ENCODE measurements at places on chromosomes 16 and 17.

- no peak for DNase-seq
These were observed 58.9 kb downstream of the RAP1GAP2 start for GRCh38 chr17:2855063-2855600.

GRCh38 chr17:63881935-63882601, at the start of gene GH2:
GH2 (minus strand) TSS chr17:63881944; CDS start chr17:63881801, 143 bp downstream.
- no peak for DNase-seq

DNA sequence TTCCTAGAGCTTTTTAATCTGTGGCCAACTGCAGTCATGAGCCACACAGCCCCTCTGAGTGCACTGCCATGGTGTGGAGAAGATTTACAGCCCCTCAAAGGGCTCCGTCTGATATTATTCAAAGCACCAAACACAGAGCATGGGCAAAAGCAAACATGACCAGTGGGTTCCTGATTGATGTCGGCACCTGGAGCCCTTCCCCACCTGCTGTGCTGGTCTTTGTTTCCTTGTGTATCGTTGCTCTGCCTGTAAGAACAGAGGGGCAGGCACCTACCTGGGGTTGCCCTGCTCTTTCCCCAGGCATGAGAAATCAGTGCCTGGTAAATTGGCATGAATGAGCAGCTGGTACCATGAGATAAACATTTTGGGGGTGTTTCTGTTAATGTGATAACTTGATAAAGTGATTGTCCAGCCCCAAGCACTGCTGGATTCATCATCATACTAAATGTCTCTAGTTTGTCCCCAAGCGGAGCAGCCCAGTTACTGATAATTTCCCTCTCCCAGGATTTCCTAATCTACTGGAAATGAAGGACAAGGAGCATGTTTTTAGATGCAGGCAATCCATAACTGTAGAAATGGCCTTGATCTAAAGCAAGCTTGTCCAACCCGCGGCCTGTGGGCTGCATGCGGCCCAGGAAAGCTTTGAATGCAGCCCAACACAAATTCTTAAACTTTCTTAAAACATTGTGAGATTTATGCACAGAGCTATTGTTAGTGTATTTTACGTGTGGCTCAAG, 5.0 kb upstream of the SPIRE2 start:
- no peak for DNase-seq

GRCh38 chr16:87602001-87602775, at the start of gene JPH3:
JPH3 (plus strand) TSS chr16:87602508; CDS start chr16:87603147, 639 bp downstream.
- no peak for DNase-seq

- no peak for DNase-seq
These were observed 36.5 kb downstream of the TRARG1 start for GRCh38 chr17:1315891-1316403.

GRCh38 chr17:66491213-66491612, 188.8 kb downstream of the PRKCA start:
- no peak for DNase-seq

- no peak for DNase-seq
These were observed 33.1 kb downstream of the NAGPA start for GRCh38 chr16:5000573-5001001.

GRCh38 chr16:87077750-87078127, 239.5 kb downstream of the C16orf95 start:
- no peak for DNase-seq

DNA sequence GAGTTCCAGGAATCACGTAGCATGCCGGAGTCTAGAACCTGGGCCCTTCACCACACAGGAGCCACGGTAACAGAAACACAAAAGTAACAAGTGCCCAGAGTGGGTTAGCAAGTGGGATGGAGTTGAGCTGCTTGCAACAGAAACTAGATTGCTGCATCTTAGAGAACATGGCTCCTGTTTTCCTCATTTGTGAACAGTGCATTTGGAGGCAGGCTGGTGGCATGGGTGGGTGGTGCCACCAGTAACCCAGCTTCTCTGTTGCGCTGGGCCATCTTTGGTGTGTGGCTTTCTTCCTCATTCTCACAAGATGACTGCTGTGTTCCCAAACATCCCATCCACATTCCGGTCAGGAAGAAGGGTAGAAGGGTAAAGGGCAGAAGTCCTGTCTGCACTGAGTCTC, 95.5 kb downstream of the KATNIP start:
- no peak for DNase-seq

GRCh38 chr16:67571981-67572431, 9.7 kb downstream of the CTCF start:
- no peak for DNase-seq

GRCh38 chr17:43015579-43015978, 6.6 kb downstream of the VAT1 start:
- DNase-seq: no peak

DNA sequence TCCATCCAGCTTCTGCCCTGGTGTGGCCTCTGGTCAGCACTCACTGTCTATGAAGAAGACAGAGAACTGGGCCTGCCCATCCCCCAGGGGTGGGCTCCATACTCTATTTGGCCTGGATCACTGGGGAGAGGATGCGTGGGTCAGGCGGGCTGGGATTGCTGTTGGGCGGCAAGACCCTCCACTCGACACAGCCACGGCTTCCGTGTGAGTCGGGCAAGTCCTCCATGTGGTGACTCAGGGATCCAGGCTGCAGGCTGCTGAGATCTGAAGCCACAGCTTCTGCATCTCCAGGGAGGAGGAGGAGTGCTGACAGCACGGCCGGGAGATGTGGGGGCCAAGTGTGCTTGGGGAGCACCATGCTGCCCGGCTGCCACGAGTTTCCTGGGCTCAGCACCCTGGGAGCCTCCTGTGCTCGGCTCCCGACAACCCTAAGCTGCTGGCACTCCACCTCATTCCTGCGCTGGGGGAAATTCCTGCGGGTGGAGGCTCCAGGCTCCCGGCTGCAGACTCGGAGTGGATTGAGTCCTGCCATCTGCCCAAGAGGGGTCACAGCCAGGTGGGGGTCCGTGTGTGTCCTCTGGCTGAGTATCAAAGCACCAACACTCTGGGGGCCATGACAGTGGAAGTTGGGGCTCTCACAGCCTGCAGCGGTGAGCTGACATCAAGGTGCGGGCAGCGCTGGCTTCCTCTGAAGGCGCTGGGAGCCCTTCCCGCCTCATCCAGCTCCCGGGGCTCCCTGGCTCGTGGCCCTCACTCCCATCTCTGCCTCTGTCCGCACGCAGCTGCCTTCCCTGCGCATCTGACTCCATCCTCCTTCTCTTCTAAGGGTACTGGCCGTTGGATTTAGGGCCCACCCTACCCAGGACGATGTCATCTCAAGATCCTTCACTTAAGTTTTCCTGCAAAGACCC, 24.4 kb upstream of the CBFA2T3 start:
- no peak for DNase-seq

DNA sequence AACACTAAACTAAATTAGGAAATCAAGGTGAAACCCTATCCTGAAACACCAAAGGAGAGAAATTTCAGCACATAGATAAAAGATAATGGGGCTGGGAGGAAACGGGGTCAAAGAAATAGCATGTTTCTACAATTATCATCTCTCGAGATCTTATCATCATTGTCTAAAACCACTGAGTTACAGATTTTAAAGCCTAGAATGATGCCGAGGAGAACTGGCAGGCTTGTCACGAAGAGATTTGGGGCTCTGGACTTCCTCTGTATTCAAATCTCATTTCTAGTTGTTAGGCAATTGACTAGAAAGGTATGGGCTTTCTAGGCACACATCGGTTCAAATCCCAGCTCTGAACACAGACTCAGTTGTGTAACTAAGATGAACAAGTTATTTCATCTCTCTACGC, 9.3 kb downstream of the PDZD9 start:
- no peak for DNase-seq

GRCh38 chr17:83176623-83177583, 97.5 kb downstream of the METRNL start:
- DNase-seq: no peak

- DNase-seq: no peak
These were observed at the start of gene C17orf107 for GRCh38 chr17:4899341-4900230. C17orf107 (plus strand) TSS chr17:4899536; CDS start chr17:4899763, 227 bp downstream.

- no peak for DNase-seq
These were observed 27.5 kb downstream of the PIMREG start for GRCh38 chr17:6471531-6472465.

GRCh38 chr17:48546924-48547807, 2.3 kb upstream of the HOXB2 start:
- peak; percentile 69 for DNase-seq

DNA sequence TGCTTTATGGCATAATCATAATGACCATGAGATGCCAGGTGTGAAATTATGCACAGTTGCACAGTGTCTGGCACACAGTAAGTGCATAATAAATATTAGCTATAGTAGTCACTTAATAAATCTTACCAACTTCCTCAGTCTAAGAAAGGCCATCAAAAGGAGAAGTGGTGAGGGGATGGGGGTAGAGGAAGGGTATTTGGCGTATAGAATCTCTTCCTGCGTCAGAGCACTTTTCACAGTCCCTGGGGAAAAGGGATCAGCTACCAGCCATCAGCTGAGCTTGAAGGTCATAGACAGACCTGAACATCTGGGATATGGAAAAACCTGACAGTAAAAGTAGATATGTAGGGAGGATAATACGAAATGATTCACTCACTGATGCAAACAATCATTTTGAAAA, 5.8 kb downstream of the CRHR1 start:
- no peak for DNase-seq

DNA sequence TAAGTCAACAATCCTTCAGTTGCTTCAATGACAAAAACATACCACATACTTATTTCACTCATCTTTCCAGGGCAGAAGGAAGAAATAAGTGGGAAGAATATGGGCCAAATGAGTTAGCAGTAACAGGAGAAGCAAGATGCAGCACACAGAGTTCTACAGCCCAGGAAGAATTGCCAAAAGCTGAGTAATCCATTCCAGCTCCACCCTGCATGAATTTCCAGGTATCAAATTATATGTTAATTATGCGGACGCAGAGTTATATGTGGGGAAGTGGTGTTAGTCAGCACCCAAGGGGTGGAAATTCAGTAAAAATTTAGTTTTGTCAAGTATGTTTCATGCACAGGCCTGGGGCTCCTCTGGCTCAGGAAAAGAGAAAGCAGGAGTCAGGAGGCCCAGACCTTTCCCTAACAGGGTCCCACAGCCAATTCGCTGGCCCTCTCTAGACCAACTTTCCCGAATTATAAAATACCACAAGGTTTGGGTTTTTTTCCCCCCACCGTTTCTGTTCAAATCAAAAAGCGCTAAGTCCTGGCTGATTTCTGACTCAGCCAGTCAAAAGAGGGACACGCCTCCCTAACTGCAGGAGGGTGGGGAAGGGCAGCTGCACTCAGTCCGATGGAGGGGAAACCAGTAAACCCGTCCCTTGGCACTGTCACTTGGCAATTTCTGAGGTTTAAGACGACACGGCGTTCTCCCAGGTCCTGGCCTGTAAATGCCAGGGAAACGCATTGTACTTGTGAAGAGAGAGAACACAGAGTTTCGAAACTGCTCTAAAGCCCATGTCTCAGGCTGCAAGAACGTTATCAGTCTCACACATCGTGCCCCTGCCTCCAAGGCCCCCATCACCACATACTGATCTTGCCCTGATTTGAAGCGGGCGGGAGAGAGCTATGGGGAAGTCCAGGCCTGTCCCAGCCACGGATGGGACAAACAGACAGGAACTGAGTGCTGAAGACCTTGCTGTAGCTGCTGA, 58.1 kb downstream of the ZFHX3 start:
- DNase-seq: no peak

- no peak for DNase-seq
These were observed 129.3 kb upstream of the AXIN2 start for GRCh38 chr17:65690626-65691310.

GRCh38 chr16:50216231-50216630, 50.1 kb upstream of the ADCY7 start:
- DNase-seq: no peak

DNA sequence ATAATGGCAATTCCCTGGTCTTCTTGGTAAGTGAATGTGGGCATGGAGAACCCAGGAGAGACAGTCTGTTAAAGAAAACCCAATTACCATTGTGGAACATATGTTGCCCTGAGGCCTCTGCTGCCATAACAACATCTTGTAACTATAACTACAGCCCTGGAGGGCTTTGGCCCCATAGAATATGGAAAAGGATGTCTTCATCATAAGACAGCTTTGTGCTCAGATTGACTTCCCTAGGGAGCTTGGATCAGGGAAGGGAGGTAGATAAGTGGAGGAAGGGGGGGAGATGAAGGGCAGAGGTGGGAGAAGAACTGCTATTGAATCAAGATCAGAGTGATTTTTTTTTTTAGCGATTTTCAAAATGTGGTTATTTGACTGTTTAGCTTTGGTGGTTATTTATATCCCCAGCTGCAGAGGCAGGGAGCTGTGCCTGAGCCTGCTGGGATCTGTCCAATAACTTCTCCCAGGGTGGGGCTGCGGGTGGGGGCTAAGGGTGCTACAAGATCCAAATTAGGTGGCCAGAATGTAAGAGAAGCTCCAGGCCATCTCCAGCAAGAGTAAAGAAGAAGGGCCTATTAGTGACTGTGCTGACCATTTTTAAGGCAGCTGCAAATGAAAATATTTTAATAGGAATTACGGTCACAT, 5.3 kb upstream of the KAT7 start:
- DNase-seq: no peak

- no peak for DNase-seq
These were observed 22.1 kb downstream of the SLC7A6 start for GRCh38 chr16:68286153-68287074.

DNA sequence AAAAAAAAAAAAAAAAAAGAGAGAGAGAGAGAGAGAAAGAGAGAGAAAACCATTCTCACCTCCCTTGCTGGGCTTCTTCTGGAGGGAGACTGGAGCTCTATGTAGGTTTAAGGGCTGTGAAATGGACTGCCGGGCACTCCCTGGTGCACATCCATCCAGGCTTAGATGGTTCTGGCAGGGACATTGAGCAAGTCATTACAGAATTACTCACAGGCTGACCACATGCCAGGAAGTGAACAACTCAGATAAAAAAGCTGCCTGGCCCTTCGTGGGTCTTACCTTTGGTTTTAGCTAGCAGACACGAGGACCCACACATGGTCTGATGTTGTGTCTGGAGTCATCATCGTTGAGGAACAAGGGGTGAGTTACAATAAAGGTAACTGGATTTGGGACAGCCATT, 847.4 kb upstream of the EEF2KMT start:
- DNase-seq: no peak

GRCh38 chr16:89560378-89561141, at the start of gene RPL13:
RPL13 (plus strand) TSS chr16:89560682; CDS start chr16:89560960, 278 bp downstream.
- DNase-seq: peak; percentile 68

DNA sequence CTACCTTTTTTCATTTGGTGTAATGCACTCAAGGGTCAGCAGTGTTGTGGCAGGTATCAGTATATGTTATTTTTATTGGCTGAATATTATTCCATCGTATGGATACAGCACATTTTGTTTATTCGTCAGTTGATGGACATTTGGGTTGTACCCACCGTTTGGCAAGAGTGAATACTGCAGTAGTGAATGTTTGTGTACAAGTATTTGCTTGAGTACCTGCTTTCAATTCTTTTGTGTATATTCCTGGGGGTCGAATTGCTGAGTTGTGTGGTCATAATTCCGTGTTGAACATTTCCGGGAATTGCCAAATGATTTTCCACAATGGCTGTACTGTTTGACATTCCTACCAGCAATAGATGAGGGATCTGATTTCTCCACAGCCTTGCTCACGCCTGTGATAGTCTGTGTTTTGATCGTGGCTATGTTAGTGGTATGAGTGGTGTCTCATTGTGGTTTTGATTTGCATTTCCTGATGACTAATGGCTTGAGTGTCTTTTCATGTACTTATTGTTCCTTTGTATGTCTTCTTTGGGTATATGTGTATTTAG, 108.4 kb downstream of the OR1D5 start:
- DNase-seq: no peak

- DNase-seq: no peak
These were observed 77.5 kb downstream of the GNAO1 start for GRCh38 chr16:56268799-56269198.

All from DMS79 (cell line).